ENCODE measurements at places on chromosomes 16 and 17. TPM values are rescaled to one million over a fixed set of nuclear protein-coding genes. Genes with fewer than 3 reads are reported as not detected.

FGF11 gene
- 2.5 TPM for total RNA-seq

LITAFD gene
- total RNA-seq, result not detected

MYO15A gene
- under 0.01 TPM for total RNA-seq

DYNLRB2 gene
- total RNA-seq, result 1.7 TPM

CPPED1 gene
- 7.0 TPM for total RNA-seq

SLC39A11 gene
- 26.3 TPM for total RNA-seq

KRT33A gene
- total RNA-seq, result not detected

ABCC3 gene
- 1.2 TPM for total RNA-seq

PTRH2 gene
- total RNA-seq, result 43.7 TPM

RNF167 gene
- total RNA-seq, result 40.6 TPM

SEPTIN12 gene
- not detected for total RNA-seq

HBM gene
- total RNA-seq, result not detected
